Ovary (tissue), 10 donors: ENCODE measurements at places on chromosomes 3 and 15. TPM values are rescaled to one million over a fixed set of nuclear protein-coding genes. Genes with fewer than 3 reads are reported as not detected.

The MYRIP gene
- 8.4 TPM for total RNA-seq

The KCNH8 gene
- total RNA-seq = 1.4 TPM

The WDR93 gene
- total RNA-seq = 0.48 TPM

The SERPINI2 gene
- total RNA-seq = 0.33 TPM

The SLC12A1 gene
- total RNA-seq = not detected

The RTP4 gene
- 3.9 TPM for total RNA-seq

The TMEM207 gene
- total RNA-seq = not detected

The TNNC1 gene
- total RNA-seq = 0.80 TPM

The GRM7 gene
- total RNA-seq = 0.80 TPM

The UNC13C gene
- total RNA-seq = 1.8 TPM

The CASR gene
- 0.08 TPM for total RNA-seq

The GPR15 gene
- not detected for total RNA-seq

The CMTM6 gene
- total RNA-seq = 24.1 TPM

The ACOX2 gene
- total RNA-seq = 23.7 TPM

The CAMK2N2 gene
- total RNA-seq = not detected

The SLC2A2 gene
- 0.10 TPM for total RNA-seq

The GOLGA8M gene
- total RNA-seq = 0.23 TPM

The FBXO22 gene
- 13.6 TPM for total RNA-seq

The CATSPER2 gene
- total RNA-seq = 5.6 TPM

The GABRA5 gene
- total RNA-seq = not detected

The INTS14 gene
- 25.5 TPM for total RNA-seq

The HTR3E gene
- not detected for total RNA-seq

The TPRG1 gene
- total RNA-seq = 4.2 TPM

The GPR149 gene
- not detected for total RNA-seq

The NRROS gene
- total RNA-seq = 4.3 TPM

The KIF15 gene
- 0.15 TPM for total RNA-seq

The EFCAB12 gene
- total RNA-seq = 1.7 TPM
